Testis (tissue), 5 donors: ENCODE measurements at places on chromosomes 5 and 9.

DNA sequence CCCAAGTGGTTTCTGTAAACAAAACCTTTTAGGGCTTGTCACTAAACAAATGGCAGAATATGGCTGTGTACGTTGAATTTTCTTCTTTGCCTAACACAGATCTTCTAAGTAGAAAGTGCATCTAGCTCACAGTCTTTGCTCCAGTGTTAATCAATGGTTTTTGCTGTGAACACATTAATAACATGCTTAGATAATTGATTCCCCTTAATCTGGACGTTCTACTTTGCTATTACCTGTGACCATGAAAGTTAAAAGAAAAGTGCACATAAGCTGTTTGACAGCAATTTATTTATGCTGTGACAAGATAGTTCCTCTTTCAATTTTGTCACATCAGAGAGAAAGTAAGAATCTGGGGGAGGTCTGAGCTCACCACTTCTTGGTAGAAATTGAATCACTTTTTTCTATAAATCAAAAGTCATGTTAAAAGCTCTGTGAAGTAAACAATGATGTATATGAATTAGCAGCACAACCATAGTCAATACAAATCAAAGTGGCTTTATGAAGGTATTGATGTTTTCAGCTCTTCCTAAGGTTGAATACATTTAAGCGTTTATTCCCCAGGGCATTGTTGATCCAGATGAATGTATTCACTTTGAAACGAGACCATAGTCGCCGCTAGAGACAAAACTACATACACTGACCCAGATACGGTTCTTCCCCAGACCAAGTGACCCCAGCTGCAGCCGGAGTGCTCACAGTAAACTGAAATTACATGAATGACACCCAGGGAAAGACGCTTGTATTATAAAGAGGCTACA is 174.6 kb upstream of the ZNF608 start:
- DNase-seq: no peak
- H3K4me1 ChIP-seq: peaks cover 8% of the 10 kb centered on the region

- H3K27me3 ChIP-seq: no peaks in the 10 kb centered on the region
- no peak for DNase-seq
- H3K36me3 ChIP-seq: no peaks in the 10 kb centered on the region
- no peak overlapping the region for H3K4me3 ChIP-seq
- H3K4me1 ChIP-seq: no peaks in the 10 kb centered on the region
These were observed 395 bp downstream of the IL33 start for GRCh38 chr9:6216002-6216401.

DNA sequence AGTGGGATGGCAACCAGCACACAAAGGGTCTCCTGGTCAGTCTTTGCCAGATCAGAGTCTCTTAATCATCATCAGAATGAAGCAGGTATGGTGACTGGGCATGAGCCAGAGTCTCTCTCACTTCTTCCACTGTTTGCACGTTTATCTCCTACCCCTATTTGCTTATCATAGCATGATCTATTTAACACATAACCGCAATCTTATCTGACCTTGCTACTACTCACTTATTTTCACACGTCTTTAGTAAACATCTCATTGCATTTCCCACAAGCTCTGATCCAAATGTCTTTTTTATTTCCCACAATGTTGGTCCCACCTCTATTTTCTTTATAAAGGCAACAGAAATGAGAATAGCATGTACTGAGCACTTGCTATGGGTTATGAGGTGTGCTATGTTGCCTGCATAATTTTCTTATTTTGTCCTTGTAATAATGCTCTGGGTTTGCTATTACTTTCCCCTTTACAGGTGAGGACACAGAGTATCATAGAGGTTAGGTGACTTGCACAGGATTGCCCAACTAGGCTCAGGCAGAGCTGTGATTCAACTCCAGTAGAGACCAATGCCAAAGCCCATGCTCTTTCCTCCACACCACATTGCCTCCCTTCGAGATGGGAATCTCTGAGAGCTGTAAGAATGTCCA is 39.7 kb upstream of the IL7R start:
- H3K27ac ChIP-seq: no peak overlapping the region
- no peak for DNase-seq
- no peaks in the 10 kb centered on the region for H3K4me1 ChIP-seq
- no peaks in the 10 kb centered on the region for H3K36me3 ChIP-seq
- no peak overlapping the region for H3K4me3 ChIP-seq

DNA sequence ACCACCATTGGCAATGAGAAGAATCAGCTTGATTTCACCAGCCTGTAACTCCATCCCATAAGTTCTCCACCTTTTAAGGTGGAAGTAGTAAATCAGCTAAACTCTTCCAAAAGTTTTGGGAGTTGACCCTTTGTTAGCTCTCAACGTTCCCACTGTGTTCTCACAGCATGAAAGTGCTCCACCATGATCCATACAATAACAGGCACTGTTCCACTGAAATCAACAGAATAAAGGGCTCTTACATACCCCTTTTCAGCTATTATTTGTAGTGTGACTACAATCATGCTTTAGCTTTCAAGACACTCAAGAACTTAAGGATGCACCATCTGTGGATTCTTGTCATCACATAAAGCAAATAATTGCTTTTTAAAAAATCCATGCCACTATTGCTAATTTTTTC is 81.6 kb downstream of the PPP2R2B start:
- no peak overlapping the region for H3K27ac ChIP-seq
- H3K27me3 ChIP-seq: no peaks in the 10 kb centered on the region
- no peaks in the 10 kb centered on the region for H3K36me3 ChIP-seq
- H3K4me1 ChIP-seq: no peaks in the 10 kb centered on the region
- H3K4me3 ChIP-seq: no peak overlapping the region
- no peak for DNase-seq

- no peak for DNase-seq
- H3K36me3 ChIP-seq: no peaks in the 10 kb centered on the region
- H3K4me1 ChIP-seq: no peaks in the 10 kb centered on the region
- H3K27me3 ChIP-seq: no peaks in the 10 kb centered on the region
- no peak overlapping the region for H3K4me3 ChIP-seq
- no peak overlapping the region for H3K27ac ChIP-seq
These were observed 148.6 kb upstream of the ELL2 start for GRCh38 chr5:96110300-96110699.

GRCh38 chr5:127830157-127830556 is 127.0 kb downstream of the CCDC192 start:
- H3K4me1 ChIP-seq: no peaks in the 10 kb centered on the region
- no peaks in the 10 kb centered on the region for H3K27me3 ChIP-seq
- no peak for DNase-seq
- H3K4me3 ChIP-seq: no peak overlapping the region

DNA sequence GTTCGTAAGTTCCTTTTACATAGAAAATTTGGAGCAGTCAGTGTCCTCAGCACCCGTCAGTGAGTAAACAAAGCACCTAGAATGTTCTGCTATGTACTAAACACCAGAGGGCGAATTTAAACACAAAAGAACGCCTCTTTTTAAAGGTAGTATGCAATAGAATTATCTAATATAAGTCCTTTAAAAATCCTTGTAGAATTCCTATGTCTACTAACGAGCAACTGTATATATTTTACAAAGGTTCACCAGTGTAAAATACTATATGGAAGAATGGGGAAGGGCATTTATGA is 499 bp upstream of the TMEM232 start:
- peak overlapping the region; percentile 47 for H3K4me3 ChIP-seq
- H3K4me1 ChIP-seq: no peaks in the 10 kb centered on the region
- no peaks in the 10 kb centered on the region for H3K36me3 ChIP-seq

GRCh38 chr5:65767565-65767964 is 45.6 kb downstream of the NLN start:
- H3K36me3 ChIP-seq: no peaks in the 10 kb centered on the region
- no peaks in the 10 kb centered on the region for H3K4me1 ChIP-seq
- no peak overlapping the region for H3K4me3 ChIP-seq

- H3K4me3 ChIP-seq: no peak overlapping the region
- DNase-seq: no peak
- H3K27ac ChIP-seq: no peak overlapping the region
- peaks cover 8% of the 10 kb centered on the region for H3K4me1 ChIP-seq
- no peaks in the 10 kb centered on the region for H3K27me3 ChIP-seq
These were observed 6.6 kb upstream of the FAT2 start for GRCh38 chr5:151597749-151598148.

- no peak overlapping the region for H3K27ac ChIP-seq
- no peaks in the 10 kb centered on the region for H3K27me3 ChIP-seq
These were observed 1.1 kb upstream of the IL13 start for GRCh38 chr5:132656774-132657355.

- H3K27ac ChIP-seq: no peak overlapping the region
- H3K27me3 ChIP-seq: no peaks in the 10 kb centered on the region
- peaks cover 9% of the 10 kb centered on the region for H3K4me1 ChIP-seq
- no peak overlapping the region for H3K4me3 ChIP-seq
These were observed 153.2 kb upstream of the MAST4 start for GRCh38 chr5:66442951-66443445.

DNA sequence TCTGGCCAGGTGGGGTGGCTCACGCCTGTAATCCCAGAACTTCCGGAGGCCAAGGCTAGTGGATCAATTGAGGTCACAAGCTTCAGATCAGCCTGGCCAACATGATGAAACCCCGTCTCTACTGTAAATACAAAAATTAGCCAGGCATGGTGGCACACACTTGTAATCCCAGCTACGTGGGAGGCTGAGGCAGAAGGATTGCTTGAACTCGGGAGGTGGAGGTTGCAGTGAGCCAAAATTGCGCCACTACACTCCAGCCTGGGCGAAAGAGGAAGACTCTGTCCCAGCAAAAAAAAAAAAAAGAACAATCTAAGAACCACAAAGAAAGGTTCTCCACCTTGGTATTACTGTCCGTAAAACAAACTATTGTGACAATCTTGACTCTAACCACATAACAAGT is 9.7 kb downstream of the MYO10 start:
- H3K4me3 ChIP-seq: no peak overlapping the region
- H3K36me3 ChIP-seq: no peaks in the 10 kb centered on the region
- H3K27me3 ChIP-seq: no peaks in the 10 kb centered on the region
- DNase-seq: no peak
- H3K27ac ChIP-seq: no peak overlapping the region

GRCh38 chr9:116952436-116952810 is 265.3 kb downstream of the TRIM32 start:
- no peak overlapping the region for H3K27ac ChIP-seq
- no peaks in the 10 kb centered on the region for H3K36me3 ChIP-seq
- no peaks in the 10 kb centered on the region for H3K4me1 ChIP-seq
- no peaks in the 10 kb centered on the region for H3K27me3 ChIP-seq

- no peaks in the 10 kb centered on the region for H3K4me1 ChIP-seq
- H3K4me3 ChIP-seq: no peak overlapping the region
- no peak overlapping the region for H3K27ac ChIP-seq
- no peaks in the 10 kb centered on the region for H3K27me3 ChIP-seq
- DNase-seq: no peak
- no peaks in the 10 kb centered on the region for H3K36me3 ChIP-seq
These were observed 31.9 kb upstream of the TARS1 start for GRCh38 chr5:33408816-33409215.

- H3K27ac ChIP-seq: no peak overlapping the region
- H3K4me3 ChIP-seq: no peak overlapping the region
- no peaks in the 10 kb centered on the region for H3K36me3 ChIP-seq
- no peaks in the 10 kb centered on the region for H3K4me1 ChIP-seq
- DNase-seq: no peak
These were observed 78.9 kb downstream of the SEMA4D start for GRCh38 chr9:89418882-89419640.

GRCh38 chr5:168766426-168766700 is 187.2 kb upstream of the PANK3 start:
- H3K36me3 ChIP-seq: no peaks in the 10 kb centered on the region
- no peak overlapping the region for H3K4me3 ChIP-seq
- no peaks in the 10 kb centered on the region for H3K27me3 ChIP-seq
- no peaks in the 10 kb centered on the region for H3K4me1 ChIP-seq
- no peak overlapping the region for H3K27ac ChIP-seq

GRCh38 chr9:96141666-96142065 is 160.3 kb downstream of the HSD17B3 start:
- no peak for DNase-seq
- H3K27ac ChIP-seq: no peak overlapping the region
- no peaks in the 10 kb centered on the region for H3K27me3 ChIP-seq
- no peaks in the 10 kb centered on the region for H3K36me3 ChIP-seq
- no peak overlapping the region for H3K4me3 ChIP-seq

- no peak overlapping the region for H3K4me3 ChIP-seq
- H3K36me3 ChIP-seq: no peaks in the 10 kb centered on the region
- no peak for DNase-seq
- no peaks in the 10 kb centered on the region for H3K4me1 ChIP-seq
- H3K27ac ChIP-seq: no peak overlapping the region
These were observed 58.6 kb downstream of the PRKACG start for GRCh38 chr9:68955330-68955729.

DNA sequence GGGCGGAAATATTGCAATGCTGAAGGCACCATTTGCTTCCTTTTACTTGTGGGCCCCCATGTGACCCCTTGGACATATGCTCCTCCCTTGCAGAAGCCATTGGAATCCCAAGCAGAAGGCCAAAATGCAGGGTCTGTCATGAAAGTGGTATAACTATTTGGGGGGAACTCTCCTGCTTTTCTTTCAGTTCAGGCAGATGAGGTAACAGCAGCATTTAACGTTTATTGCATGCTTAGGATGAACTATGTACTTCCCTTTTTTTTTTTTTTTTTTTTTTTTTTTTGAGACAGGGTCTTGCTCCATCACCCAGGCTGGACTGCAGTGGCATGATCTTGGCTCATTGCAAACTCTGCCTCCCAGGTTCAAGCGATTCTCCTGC is 7.8 kb downstream of the FOXI1 start:
- no peaks in the 10 kb centered on the region for H3K36me3 ChIP-seq
- no peak overlapping the region for H3K27ac ChIP-seq
- no peaks in the 10 kb centered on the region for H3K27me3 ChIP-seq
- no peaks in the 10 kb centered on the region for H3K4me1 ChIP-seq

- DNase-seq: no peak
- H3K4me3 ChIP-seq: no peak overlapping the region
- no peak overlapping the region for H3K27ac ChIP-seq
- peaks cover 26% of the 10 kb centered on the region for H3K4me1 ChIP-seq
- H3K27me3 ChIP-seq: no peaks in the 10 kb centered on the region
These were observed 13.8 kb downstream of the TMEM8B start for GRCh38 chr9:35842795-35843194.

- H3K4me3 ChIP-seq: no peak overlapping the region
- H3K27ac ChIP-seq: no peak overlapping the region
- no peak for DNase-seq
These were observed 72.5 kb downstream of the LHX2 start for GRCh38 chr9:124084087-124084486.

GRCh38 chr9:137272241-137273094 is 5.1 kb upstream of the TOR4A start:
- H3K4me1 ChIP-seq: peaks cover 22% of the 10 kb centered on the region
- H3K4me3 ChIP-seq: no peak overlapping the region
- no peaks in the 10 kb centered on the region for H3K36me3 ChIP-seq
- H3K27ac ChIP-seq: no peak overlapping the region
- no peaks in the 10 kb centered on the region for H3K27me3 ChIP-seq

GRCh38 chr5:159851053-159851452 is 65.2 kb upstream of the ADRA1B start:
- H3K27me3 ChIP-seq: no peaks in the 10 kb centered on the region
- no peak overlapping the region for H3K27ac ChIP-seq
- H3K4me3 ChIP-seq: no peak overlapping the region
- no peaks in the 10 kb centered on the region for H3K4me1 ChIP-seq
- no peaks in the 10 kb centered on the region for H3K36me3 ChIP-seq
- no peak for DNase-seq
